ENCODE measurements at places on chromosomes 4 and X.
A peak's percentile ranks its signal among the peaks of the same experiment; 100 is the strongest.

GRCh38 chrX:29359276-29359675, 772.0 kb downstream of the IL1RAPL1 start:
- no peak for DNase-seq

DNA sequence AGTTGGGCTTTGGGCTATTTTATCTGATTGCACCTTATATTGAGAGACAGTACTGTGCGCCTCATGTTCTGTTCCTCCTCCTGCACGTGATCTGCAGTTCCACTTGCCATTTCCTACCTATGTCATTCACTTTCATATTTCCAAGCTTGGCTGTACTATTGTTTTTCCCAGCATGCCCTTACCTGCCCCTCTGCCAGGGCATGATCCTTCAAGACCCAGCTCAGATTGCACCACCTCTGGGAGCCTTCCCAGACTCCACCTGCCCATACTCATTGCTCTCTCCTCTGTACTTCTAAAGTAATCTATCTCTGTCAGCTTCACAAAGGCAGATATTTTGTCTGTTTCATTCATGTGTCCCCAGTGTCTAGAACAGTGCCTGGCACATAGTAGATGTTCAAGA, 11.6 kb downstream of the SLC25A5 start:
- DNase-seq: no peak

DNA sequence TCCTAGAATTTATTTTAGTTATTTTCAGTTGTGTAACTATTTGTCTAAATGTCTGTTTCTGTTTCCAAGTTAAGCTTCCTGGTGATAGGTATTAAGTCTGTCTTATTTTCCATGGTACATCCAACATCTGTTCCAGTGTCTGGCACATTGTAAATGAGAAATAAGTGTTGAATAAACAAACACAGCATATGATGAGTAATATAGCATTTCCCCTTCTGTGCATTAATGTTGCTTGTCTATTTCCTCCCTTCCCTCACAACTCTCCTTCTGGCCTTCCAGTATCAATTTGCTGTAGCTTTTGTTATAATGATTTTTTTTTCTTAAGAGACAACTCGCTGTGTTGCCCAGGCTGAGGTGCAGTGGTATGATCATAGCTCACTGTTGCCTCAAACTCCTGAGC, 36.1 kb downstream of the COPS4 start:
- no peak for DNase-seq

- no peak for DNase-seq
These were observed 228.9 kb upstream of the ETNPPL start for GRCh38 chr4:108991551-108992328.

- no peak for DNase-seq
These were observed 134.5 kb upstream of the TAPT1 start for GRCh38 chr4:16360694-16361262.

DNA sequence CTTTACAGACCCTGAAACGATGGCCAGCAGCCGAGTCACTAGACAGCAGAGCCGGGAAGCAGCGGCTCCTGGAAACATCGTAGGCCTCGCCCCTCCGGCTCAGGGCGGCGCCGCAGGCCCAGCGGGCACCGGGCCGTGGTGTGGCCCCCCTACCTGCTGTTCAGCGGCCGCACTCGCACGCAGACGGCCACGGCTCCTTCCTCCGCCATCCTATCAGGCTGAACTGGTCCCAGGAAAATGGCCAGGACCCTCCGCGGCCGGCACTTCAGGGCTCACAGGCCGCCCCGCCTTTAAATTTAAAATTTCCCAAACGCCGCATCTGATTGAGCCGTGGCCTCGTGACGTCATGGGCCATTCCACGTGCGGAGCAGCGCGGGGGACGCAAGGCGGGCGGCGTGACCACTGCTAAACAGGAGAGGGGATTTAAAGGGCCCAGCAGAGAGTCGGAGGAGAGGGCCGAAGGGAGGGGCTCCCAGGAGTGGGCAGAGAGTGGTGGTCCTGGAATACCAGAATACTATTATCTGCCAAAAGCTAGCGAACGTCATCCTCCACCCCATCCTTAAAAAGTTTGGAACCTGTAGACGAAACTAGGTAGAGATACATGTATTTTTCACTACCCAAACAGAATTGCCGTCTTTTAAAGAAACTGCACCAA, at the start of gene CENPE:
Gene CENPE, minus strand, starts transcription at position 233 of the 655 bp plus-strand sequence. Its CDS starts 24 bp downstream, at position 209.
- DNase-seq: peak; percentile 74

DNA sequence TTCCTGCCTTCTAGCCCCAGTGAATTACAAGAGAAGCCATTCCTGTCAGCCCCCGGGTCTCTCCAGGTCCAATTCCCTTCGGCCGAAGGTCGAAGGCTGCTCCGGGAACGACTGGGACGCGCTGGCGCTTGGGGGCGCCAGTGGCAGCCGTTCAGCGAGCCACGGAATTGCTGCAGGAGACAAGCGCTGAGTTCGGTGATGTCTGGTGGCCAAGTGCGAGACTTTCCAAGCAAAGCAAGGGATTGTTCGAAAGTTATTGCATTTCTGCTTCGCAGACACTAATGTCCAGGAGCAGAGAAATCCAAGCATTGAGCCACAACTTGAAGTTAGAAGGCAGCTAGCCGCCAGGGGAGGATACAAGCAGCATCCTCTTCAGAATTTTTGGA, 1.1 kb upstream of the DKK2 start:
- no peak for DNase-seq

GRCh38 chr4:171948038-171948437, 134.8 kb downstream of the GALNTL6 start:
- no peak for DNase-seq

- DNase-seq: no peak
These were observed 21.7 kb upstream of the DCLK2 start for GRCh38 chr4:150056569-150056968.

GRCh38 chrX:19836337-19836736, 51.1 kb downstream of the SH3KBP1 start:
- DNase-seq: no peak

GRCh38 chrX:47198026-47198686, 4.5 kb downstream of the UBA1 start:
- DNase-seq: no peak

DNA sequence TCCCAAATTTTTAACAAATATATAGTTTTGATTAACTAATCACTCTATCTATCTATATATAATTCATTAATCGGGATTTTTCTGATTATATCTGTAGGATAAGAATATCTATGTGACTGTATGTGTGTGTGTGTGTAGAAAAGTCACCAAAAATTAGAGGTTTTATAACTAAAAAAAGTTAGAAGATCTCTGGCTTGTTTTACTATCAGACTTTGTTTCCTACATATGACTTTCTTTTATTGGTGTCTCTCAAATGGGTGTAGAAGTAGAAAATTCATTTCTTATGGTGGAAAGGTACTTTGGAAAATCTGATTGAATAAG, 26.7 kb upstream of the TMPRSS11D start:
- no peak for DNase-seq

GRCh38 chrX:41734530-41734929, 10.5 kb downstream of the GPR82 start:
- DNase-seq: no peak
